Activated naive CD4-positive, alpha-beta T cell (primary cell): ENCODE measurements at places on chromosomes 3 and 15.

DNA sequence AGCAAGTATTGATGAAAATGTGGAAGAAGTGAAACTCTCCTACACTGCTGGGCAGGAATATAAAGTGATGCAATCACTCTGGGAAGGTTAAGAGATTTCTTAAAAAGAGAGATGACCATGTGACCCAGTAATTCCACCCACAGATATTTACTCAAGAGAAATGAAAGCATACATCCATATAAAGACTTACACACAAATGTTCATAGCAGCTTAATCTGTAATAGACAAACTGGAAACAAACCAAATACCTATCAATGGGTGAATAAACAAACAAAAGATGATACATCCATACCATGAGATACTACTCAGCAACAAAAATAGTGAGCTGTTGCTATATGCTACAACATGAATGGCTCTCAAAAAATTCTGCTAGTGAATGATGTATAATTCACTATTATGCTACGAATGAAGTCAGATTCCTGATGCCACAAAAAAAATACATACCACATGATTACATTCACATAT lies 463.3 kb downstream of the MAGI1 start:
- no peak for DNase-seq

- no peak for DNase-seq
Observed at GRCh38 chr15:41577863-41578735, 19.1 kb downstream of the TYRO3 start.

- DNase-seq = no peak
Observed at GRCh38 chr15:66714543-66714981, 12.5 kb downstream of the SMAD6 start.

DNA sequence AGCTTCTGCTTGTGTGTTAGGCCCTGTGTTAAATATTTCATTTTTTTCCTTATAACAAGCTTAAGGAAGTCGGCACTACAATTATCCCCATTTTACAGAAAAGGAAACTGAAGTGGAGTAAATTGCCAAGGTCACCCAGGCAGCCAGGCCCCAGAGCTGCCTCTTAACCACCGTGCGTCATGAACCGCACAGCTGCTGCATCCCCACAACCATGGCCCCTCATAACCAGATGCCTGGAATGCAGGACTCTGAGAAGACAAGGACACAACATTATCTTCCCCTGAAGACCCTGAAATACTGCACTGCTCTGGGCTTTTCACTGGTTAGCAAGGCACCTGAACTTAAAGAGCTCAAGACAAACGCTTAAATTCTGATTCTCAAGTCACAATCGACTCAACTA lies 14.6 kb downstream of the LRIG1 start:
- DNase-seq = no peak

DNA sequence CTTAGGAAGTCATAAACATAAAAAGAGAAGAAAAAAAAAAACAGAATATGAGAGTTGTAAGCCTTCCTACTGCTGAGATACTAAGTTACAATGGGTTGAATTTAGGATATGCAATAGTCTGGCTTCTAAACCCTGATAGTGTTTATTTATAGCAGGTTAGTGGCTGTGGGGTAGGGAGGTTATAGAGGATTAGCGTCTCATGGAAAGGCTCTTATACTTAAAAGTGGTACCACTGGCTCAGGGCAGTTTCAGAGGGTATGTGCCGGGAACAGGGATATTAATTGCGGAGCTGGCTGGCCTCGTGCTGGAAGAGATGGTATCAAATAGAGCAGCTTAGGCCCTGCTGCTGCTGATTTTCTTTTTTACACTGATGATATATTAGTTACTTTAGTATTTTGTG lies 60.8 kb downstream of the PFN2 start:
- DNase-seq = no peak

DNA sequence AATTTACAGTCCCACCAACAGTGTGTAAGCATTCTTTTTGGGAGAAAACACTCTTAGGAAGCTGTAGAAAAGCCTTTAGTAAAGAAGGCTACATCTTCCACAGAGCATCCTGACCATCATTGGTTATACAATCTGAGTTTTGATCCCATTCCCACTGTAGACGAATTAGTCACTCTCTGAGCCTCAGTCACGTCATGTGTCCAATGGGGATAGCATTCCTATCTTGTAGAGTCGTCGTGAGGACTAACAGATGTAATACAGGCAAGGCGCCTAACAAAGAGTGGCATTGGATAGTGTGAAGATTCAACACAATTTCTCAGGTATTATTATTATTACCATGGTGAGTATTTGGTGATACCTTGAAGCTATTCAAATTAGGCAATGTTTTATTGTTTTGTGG lies 44.0 kb upstream of the ALDH1A3 start:
- no peak for DNase-seq

- DNase-seq = no peak
Observed at GRCh38 chr3:30458376-30459171, 147.8 kb upstream of the TGFBR2 start.

DNA sequence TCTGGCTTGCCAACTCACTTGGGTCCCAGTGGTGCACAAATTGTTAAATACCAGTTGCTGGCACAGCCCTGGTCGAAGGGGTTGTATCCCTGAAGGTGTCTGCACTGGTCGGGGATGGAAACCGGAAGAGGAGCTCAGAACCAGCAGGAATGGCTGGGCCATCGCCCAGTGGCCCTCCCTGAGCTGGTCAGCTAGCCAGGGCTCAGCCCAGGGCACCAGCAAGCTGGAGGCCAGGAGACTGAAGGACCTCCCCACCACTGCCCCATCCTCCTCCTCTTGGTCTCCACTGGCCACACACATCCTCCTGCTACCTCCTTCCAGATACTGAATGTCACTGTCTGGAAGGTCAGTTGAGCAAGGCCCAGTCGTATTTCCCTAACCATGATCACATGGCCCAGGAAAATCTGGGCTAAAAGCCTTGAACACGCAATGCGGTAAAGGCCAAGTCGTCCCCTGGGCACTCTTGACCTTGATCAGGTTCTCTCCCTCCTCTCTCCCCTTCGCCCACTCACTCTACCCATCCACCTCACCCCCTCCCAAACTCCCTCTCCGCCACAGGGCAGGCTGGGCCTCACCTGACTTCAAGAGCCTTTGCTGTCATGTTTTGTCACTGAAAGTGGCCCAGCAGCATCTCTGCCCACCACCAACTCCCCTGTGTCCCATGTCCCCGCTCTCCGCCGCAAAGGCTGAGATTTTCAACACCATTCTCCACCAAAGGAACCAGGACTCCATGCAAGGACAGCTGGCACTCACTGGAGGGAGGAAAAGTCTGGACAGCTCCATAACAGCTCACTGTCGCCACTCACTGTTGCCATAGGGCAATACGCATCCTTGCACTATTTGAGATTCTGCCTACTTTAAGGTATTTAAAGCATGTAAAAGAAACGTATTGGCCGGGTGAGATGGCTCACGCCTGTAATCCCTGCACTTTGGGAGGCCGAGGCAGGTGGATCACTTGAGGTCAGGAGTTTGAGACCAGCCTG lies 12.1 kb downstream of the ZDHHC19 start:
- DNase-seq = no peak

GRCh38 chr3:143974271-143975238 lies 2.9 kb downstream of the DIPK2A start:
- no peak for DNase-seq

DNA sequence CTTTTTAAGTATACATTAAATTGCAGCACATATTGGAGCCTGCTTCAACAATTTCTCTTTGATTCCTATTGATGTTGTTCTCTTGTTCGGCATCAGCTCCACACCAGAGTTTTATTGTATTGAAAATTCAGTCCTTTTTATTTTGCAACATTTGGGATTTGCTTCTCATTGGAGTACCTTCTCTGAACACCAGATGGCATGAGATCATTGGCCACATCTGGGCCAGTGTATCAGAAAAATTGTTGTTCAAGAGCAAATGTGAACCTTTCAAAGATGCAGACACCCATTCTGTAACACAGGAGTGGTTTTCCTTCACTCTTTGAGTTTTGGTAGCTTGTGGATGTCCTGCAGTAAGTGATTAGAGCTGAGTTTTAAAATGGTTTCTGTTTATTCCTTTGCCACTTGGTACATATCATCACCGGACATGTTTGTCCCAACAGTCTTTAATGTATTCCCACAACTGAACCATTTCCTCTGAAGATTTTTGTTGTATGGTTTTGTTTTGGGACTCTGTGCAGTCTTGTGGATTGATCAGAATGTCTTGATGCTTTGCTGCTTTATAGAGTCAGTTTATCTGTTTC lies 96.1 kb downstream of the MCTP2 start:
- DNase-seq = no peak

DNA sequence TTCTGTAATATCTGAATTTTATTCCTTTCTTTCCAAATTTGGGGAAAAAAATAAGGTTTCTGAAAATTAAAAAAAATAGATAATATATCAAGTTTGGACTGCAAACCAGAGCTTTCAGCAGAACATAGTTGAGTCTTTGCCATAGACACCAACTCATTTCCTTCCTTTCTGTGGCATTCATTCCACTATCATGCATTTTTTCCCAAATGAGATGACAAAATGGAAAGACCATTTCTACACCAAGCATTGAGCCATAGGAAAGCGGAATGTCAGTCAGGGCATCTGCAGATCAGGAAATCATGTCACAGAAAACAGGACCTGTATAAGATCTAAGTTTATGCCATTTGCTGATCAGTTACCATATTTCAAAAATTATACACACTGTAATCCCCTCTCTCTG lies 333.3 kb upstream of the THBS1 start:
- no peak for DNase-seq

DNA sequence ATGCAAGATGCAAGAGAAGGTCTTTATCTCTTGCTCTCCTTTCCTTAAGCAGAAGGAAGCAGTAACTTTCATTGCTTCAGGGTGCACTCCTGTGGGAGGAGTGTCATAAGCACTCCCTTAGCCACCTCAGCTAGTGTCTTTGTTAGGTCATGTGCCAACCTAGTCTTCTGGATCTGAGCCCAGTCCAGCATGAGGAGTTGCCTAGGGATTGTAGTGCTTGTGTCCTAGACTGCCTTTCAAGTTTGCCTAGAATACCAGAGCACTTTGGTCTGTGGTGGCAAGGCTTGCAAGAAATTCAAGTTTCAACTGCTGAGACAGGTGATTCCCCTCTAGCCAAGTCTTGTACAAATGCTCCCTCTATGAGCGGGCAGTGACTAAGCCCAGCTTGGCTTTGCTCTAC lies 633.6 kb downstream of the ZNF385D start:
- DNase-seq = no peak

GRCh38 chr3:156661155-156661554 lies 13.2 kb upstream of the TIPARP start:
- DNase-seq = no peak

GRCh38 chr15:98785431-98785806 lies 137.1 kb downstream of the IGF1R start:
- DNase-seq = no peak

DNA sequence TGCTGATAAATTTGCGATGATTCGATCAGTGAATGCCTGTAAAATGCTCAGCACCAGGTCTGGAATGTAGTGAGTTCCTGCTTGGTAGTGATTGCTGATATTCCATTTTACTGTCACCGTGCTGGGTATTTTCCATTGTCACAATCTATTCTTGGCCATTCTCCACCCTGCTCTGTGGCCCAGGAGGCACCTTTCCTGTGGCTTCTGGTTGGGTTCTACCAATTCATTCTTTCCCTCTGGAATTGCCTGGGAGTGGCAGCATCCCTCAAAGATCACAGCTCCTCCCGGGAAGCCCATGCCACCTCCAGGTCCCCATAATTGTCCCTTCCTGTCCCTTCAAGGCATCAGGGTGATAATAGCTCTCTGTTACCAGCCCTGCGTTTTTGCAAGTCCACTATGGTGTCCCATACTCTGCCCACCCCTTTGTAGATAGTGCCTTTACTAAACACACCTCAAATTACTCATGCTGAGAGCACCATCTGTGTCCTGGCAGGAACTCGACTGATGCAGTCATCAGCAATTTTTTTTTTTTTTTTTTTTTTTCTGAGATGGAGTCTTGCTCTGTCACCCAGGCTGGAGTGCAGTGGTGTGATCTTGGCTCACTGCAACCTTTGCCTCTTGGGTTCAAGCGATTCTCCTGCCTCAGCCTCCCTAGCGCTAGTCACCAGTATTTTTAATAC lies 177.8 kb upstream of the PROK2 start:
- DNase-seq = no peak

DNA sequence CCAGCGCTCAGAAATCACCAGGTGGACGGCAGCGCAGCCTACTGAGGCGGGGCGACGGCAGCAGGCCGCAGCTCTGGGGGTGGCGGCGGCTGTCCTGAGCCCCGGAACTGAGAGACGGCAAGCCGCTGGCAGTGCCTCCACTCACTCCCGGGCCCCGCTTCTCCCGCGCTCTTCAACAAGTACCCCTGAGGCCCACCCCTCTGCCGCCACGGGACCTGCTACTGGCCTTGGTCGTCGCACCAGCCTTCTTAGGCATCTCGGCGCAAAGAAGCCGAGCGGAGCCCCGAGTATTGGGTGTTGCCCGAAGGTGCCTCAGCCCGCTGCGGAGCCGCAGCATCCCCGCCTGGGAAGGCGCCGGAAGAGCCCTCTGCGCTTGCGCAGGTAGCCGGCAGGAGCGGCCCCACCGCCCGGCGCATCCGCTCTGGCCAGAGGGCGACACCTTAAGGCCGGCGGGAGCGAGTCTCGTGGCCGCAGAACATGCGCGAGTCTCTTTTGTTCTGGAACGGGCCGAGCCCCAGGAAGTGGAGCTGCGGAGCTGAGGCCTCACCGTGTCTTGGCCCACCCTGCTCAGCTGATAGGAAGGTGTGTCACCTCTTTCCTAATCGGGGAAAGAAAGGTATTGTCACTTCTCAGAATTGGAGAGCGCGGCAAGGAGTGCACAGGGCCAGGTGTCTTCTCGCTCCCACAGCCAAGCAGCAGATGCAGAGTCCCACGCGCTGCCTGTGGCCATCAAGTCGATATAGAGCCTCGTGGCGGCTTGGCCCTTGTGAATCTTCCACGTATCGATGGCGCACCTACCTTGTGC lies at the start of gene C15orf40:
C15orf40 (minus strand) TSS at position 369 of the 805 bp plus-strand sequence; CDS start at position 337, 32 bp downstream.
- peak; percentile 72 for DNase-seq

GRCh38 chr3:188807006-188807405 lies 364.8 kb upstream of the TPRG1 start:
- DNase-seq = no peak

DNA sequence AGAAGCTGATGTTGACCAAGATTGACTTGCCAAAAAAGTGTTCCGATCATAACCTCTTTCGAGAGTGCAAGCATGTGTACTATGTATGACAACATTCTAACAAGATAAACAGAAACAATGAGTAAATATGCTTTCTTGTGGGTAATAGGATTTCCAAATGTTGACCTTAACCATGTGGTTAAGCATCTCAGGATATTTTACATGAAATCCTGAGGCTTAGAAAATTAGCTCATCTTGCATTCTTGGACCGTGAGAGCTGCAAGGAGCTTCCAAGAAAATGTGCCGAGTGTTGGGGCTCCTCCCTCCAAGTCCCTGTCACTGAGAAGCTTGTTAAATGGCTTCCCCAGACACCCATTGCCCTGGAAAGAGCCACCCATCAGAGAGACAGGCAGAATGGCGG lies 50.1 kb downstream of the C3orf20 start:
- DNase-seq = no peak

DNA sequence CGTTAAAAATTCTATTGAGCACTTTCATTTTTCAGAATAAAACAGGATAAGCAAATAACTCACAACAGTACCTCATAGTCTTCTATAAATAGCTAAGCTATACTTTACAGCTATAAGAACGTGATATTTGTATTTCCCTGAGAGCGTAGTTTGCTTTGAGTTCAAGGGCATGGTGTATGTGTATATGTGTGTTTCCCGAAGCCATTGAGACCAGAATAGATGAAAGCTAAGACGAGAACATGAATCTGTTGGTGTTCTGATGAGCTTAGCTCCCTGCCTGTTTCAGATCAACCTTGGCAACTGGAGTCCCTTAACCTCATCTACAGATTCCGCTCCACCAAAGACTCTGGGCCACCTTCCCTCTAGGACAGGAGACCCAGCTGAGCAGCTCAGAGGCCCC lies 59.5 kb upstream of the MCF2L2 start:
- no peak for DNase-seq

- DNase-seq = no peak
Observed at GRCh38 chr3:196792771-196793170, 53.1 kb downstream of the PAK2 start.
